ENCODE measurements at places on chromosomes 7 and 10.

- DNase-seq = peak; percentile 20
Measured at GRCh38 chr10:118459642-118460193, 117.6 kb upstream of the FAM204A start.

DNA sequence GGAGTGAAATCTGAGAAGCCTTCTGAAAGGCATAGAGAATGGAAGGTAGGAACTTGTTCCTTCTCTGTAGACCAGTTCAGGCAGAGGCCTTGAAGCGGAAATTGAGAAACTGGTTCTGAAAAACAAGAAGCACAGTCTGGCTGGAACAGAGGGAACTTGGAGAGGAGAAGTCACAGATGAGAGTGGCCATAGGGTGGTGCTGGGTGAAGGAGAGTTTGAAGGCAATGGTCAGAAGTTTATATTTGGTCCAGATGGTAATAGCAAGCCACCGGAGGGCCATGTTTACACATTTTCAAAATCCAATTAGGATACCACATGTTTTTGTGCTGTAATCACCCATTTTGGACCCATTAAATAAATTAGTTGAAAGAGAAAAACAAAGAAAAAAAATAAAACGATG lies 692.5 kb downstream of the INHBA start:
- no peak for DNase-seq

DNA sequence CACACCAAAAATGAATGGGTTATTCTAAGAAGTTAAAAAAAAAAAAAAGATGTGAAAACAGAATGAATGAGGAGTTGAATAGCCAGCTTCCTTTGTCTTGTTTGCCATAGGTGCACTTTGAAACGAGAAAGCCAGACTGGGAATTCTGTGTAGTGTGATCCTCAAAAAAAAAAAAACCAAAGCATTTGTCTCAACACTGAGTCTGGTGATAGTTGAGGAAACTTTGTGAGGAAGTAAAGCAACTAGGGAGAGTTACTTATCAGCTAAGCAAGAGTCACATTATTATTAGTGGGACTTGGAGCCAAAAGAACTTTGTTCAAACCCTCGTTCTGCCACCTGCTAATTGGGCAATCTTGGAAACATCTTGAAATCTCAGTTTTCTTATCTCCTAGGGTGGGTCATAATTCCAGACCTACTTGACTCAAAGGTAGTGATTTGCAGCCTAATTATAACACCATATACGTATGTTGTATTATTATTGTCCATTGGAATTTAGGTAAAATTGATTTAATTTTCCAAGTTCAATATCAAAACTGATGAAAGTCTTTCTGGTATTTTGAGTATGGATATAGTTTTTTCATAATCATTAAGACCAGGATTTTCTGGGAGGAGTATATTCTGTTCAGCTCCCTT lies 99.8 kb upstream of the GJD4 start:
- DNase-seq = no peak

DNA sequence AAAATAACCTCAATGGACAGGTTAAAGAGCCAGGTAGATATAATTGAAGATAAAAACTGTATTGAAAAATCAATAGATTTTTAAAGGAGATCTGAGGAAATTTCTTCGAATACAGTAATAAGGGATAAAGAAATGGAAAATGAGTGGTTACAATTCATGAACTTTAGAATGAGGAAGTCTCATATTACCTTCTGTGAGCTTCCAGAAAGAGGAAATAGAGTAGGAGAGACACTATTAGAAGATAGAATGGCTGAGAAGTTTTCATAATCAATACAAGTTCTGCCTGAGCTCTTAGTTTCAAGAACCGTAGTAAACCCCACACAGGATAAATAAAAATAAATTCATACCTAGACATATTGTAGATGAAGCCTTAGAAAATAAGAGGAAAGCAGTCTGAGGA lies 11.5 kb downstream of the SDK1 start:
- no peak for DNase-seq

DNA sequence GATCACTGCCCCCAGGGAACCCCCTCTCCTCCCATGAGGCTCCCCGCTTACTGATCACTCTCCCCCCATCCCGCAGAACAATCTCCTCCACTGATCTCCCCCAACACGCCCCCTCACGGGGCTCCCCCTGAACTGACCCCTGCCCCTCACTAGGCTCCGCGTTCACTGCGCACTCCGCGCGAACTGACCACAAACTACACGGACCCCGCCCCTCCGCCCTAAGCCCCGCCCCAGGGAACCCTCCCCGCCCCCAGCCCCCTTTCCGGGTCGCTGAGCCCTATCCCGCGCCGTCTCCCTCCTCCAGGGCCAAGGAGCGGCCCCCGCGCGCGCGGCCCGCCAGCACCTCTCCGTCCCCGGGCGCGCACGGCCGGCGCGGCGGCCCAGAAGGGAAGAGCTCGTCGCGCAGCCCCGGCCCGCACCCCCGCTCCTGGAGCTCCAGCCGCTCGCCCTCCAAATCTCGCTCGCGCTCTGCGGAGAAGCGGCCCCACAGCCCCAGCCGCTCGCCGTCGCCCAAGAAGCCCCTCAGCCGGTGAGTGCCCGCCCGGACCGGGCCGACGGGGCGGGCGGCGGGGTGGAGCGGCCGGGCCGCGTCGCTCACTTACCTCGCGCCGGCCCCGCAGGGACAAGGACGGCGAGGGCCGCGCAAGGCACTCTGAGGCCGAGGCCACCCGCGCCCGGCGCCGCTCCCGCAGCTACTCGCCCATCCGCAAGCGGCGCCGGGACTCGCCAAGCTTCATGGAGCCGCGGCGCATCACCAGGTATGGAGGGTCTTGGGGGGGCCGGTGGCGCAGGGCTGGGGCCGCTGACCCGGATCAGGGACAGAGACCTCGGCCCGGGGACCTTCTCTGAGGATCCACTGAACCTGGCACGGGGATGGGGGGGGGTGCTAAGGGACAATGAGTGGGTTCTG lies 19.9 kb upstream of the HSPB1 start:
- no peak for DNase-seq

DNA sequence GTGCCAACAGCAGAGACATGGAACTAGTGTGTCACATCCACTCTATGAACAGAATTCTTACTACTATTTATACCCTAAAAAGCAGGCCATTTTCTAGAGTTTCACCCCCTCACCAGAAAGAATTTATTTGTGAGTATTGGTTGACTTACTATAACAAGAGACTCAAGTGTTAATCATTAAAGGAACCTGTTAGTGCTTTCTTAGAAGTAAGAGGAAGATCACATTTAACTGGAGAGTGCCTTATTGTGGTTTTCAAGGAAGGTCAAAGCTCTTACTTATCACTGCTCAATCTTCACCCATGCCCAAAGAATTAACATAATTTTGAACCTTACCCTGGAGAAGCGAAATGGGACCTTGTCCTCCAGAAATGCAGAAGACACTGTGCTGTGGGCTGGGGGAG lies 169.3 kb upstream of the PRSS1 start:
- DNase-seq = no peak

DNA sequence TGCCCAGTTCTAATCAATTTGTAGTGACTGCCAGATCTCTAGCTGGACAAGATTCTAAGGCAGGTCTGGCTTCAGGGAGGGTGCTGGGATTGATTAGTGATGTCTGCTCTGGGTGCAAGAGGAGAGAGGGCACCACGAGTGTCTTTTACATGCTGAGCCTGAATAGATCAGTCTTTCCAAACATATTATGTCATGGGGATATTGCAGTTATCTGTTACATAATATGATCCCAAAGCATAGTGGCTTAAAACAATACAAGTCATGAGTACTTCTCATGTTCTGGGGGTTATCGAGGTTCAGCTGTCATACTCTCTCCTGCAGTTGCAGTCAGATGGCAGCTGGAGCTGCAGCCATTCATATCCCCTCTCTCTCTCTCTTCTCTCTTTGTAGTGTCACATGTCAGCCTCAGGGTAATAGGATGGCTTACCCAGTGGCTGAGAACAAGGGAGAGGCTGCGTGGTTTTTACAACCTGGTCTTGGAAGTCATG lies 26.0 kb downstream of the SLC29A3 start:
- DNase-seq = no peak

DNA sequence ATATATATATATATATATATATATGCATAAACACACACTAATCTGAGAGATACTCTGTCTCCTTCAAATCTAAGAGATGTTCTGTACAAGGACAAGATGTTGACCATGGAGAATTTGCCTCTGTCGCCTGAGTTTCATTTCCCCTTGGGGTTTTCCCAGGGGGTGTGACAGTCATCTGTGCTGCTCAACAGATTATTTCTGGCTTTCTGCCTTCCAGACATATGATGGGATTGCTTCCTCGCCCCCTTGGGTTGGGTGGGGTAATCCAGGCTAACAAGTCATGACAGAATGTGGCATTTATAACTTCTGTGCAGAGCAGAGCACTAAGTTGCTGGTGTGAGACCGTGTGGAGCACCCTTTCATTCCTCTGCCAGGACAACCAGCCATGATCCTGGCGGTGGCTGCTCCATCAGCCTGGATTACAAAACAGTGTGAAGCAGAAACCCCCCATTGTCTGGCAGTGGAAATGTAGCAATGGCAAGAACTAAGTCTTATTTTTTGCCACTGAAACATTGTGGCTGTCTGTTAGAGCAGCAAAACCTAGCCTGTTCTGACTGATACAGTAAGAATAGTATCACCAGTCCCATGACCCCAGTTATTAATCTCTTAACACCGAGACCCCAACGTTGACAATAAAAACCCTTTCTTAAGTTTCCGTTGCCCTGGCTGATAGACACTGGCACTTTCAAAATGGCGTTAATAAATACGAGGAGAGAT lies 13.7 kb upstream of the USP6NL start:
- DNase-seq = no peak

- peak; percentile 80 for DNase-seq
Measured at GRCh38 chr10:102673819-102674511, 29.7 kb downstream of the TRIM8 start.

Measured in T follicular helper cell (primary cell).